Stimulated activated CD8-positive, alpha-beta memory T cell treated with anti-CD3 and anti-CD28 coated beads, Interleukin-7, amount 100 ng/mL, for 1 hour (primary cell): ENCODE measurements at places on chromosomes 16 and 17.

GRCh38 chr17:63537001-63537400, 13.3 kb upstream of the DCAF7 start:
- DNase-seq = no peak

DNA sequence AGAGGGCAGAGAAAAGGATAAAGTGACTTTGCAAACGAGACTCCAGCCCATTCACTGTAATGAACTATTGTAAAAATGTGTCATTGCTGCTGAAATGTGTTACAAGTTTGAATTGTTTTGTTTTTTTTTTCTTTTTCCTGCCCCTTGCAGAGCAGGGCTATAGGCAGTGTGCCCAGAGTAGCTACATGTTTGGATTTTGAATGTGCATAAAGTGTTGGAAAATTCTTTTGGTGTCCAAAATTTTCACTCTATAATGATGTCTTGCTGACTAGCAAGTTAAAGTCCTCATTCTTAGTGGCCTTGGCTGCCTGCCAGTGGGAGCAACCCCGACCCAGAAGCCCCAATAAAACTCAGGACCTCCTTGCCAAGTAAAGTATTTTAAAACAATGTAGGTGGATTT, 66.5 kb downstream of the IGF2BP1 start:
- no peak for DNase-seq

DNA sequence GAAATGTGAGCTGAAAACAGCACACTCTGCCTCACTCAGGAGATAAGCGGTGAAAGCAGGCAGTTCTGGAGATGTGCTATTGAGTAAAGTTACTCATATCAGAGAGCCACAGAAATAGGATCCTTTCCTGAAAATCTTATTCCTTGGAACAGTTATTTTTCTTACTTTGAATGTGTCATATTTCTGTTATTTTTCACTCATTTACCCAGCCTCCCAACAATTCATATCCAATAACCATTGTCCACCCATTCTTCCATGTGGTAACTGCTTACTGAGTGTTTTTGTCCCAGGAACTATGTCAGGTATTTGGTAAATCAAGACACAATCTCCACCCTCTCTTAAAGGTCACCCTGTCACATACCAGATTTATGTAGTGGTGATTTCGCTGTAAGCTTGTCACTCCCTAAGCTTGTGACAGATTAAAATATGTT, 144.9 kb downstream of the PARN start:
- DNase-seq = no peak

- no peak for DNase-seq
Measured at GRCh38 chr16:23357761-23358290, 55.7 kb downstream of the SCNN1B start.

GRCh38 chr17:49602783-49603182, 27.1 kb downstream of the NXPH3 start:
- no peak for DNase-seq
